ENCODE measurements at places on chromosomes 5 and 9.
A peak's percentile ranks its signal among the peaks of the same experiment; 100 is the strongest.

DNA sequence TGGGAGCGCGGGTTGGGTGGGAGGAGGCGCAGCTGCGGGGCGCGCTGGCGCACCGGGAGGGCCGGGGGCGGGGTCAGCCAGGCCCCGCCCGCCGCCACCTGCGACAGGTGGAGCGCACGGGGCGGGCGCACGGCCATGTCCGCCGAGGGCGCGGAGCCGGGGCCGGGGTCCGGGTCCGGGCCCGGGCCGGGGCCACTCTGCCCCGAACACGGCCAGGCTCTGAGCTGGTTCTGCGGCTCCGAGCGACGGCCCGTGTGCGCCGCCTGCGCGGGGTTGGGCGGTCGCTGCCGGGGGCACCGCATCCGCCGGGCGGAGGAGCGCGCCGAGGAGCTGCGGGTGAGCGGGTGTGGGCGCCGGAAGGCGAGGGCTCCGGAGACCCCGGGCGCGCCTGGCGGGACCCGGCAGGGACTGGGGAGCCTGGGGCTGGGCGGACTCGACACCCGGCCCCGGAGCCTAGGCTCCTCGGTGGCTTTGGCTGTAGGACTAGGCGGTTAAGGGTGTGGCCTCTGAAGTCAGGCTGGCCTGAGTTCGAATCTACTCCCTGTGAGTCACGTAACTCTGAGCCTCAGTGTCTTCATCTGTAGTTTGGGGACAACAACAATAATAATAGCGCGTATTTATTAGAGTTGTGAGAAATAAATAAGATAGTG, at the start of gene BSPRY:
Gene BSPRY (plus strand): TSS at position 97 of the 650 bp plus-strand sequence. CDS start 39 bp downstream, at position 136.
- DNase-seq: peak; percentile 20

DNA sequence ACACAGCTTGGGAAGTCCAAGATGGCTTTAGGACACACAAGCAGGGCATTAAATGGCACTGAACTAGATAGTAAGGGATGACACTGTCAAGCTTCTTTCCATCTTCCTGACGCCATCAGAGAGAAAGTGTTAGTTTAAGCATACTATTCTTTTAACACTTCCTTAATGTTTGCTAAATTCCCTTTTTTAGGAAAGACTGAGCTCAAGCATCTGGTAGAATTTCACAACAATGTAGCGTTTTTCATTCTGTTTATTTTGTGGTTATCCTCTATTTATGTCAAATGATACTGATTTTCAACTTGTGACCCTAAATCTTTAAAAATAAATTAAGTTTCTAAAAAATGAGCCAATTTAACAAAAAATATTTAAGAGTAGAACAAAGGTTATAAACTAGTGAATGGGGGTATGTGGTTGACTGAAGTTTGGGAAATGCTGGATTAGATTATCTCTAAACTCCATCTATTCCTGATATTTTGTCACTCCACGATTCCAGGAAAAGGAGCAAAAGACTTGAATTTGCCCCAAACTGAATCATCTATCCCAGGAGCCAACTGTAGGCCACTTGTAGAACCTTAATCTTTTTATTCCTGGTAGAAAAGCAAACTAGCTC, 147.4 kb upstream of the KLF9 start:
- no peak for DNase-seq

- DNase-seq: no peak
Measured at GRCh38 chr5:91255396-91256141, 127.5 kb downstream of the ARRDC3 start.

- no peak for DNase-seq
Measured at GRCh38 chr9:132931178-132931735, 13.2 kb downstream of the TSC1 start.

DNA sequence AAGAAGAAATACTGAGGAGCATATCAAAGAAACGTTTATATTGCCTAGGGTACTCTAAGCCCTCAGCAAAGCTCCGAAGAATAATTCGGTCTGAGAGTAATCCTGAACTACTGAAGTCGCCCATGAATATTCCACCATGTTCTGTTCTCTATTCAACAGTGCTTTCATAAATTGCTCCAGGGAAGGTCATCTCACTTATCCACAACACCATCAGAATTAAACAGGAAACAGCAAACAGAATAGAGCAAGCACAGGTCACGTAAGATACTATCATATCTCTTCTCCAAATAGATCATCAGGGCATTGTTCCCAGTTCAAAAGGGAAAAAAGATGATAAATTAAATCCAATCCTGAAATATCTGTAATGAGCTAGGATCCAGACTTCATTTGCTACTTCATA, 325.6 kb downstream of the DEPDC1B start:
- DNase-seq: no peak

DNA sequence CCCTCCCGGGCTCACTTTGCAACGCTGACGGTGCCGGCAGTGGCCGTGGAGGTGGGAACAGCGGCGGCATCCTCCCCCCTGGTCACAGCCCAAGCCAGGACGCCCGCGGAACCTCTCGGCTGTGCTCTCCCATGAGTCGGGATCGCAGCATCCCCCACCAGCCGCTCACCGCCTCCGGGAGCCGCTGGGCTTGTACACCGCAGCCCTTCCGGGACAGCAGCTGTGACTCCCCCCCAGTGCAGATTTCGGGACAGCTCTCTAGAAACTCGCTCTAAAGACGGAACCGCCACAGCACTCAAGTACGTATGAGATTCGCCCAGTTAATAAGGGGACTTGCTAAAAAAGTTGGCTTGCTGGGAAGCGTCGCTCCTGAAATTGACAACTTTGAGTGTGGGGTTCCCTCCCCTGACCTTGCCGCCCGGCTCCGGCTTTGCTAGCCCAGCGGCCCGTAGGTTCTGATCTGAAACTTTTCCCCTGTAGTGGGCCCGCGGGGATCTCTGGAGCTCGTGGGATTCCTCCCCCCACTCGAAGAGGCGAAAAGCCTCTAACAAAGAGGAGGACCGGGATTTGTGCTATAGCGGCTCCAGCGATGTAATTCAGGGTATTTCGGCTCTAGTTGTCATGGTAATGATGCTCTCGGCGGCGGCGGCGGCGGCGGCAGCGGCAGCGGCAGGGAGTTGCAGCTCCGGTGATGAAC, 572 bp downstream of the NR4A3 start:
- DNase-seq: peak; percentile 37

- no peak for DNase-seq
Measured at GRCh38 chr9:9585920-9586319, 1026.9 kb downstream of the PTPRD start.

DNA sequence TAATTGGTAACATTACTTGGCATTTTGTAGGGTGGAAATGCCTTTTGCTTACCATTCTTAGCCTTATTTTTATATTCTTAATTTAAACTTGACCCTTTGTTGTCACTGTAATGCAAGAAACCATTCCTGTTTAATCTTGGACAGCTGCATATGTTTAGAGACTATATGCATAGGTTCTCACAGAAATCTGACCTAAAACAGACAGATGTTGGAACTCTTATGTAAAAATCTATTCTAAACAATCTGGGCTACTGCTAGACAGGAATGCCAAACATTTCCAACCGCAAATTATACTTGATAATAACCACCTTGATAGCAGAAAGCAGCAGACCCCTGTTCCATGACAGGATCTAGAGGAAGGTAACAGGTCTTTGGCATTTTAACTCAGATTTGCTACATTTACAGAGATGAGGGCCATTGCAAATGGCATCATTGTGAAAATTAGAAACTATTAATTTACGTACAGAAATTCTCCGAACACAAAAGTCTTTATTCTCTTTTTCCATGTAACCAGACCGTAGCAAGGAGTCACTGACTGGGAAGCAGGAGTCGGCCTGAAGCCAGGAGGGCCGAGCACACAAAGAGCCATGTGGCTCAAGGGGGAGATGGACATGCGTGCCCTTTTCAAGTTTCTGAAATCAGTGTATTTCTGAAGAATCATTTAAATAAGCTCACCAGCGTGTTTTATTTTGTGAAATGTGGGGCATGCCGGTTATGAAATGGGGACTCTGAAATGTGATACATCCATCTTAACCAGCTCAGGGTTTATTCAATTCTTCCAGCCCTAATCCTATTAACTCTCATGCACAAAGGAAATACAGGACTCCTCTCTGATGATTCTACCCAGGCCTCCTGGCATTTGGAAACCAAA, 139.3 kb downstream of the AOPEP start:
- DNase-seq: no peak

DNA sequence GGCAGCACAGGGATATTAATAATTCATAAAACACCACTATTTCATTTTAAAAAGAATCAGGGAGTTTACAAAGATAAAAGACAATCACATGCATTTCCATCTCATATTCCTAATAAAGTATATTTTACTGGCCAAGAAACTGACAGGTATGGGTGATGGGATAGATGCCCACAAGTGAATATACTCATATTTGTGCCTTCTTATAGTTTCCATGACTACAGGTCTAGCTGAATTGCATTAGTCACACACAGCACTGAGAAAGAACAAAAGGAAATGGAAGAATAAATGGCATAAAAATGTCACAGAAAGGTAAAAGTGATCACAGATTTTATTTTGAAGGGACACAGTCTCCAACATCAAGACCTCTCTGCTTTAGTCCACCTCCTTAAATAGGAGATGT, 193.5 kb downstream of the PLK2 start:
- DNase-seq: no peak

All from activated gamma-delta T cell (primary cell).